Inflammatory macrophage treated with lipopolysaccharide for 4 hours (primary cell): ENCODE measurements at places on chromosomes 2 and 18.

DNA sequence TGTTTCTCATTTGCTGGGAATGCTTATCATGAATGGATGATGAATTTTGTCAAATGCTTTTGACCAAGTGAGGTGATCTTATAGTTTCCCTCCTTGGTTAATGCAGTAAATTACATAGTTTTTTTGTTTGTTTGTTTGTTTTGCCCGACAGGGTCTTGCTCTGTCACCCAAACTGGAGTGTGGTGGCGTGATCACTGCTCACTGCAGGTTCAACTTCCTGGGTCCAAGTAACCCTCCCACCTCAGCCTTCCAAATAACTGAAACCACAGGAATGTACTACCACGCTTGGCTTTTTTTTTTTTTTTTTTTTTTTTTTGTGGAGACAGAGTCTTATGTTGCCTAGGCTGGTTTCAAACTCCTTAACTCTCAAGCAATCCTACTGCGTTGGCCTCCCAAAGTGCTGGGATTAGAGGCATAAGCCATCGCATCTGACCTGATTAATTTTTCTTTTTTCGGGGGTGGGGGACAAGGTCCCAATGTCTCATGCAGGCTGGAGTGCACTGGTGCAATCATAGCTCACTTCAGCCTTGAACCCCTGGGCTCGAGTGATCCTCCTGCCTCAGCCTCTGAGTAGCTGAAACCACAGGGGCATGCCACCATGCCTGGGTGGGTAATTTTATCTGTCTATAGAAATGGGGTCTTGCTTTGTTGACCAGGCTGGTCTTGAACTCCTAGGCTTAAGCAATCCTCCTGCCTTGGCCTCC lies 48.6 kb downstream of the SMAD2 start:
- DNase-seq: no peak

DNA sequence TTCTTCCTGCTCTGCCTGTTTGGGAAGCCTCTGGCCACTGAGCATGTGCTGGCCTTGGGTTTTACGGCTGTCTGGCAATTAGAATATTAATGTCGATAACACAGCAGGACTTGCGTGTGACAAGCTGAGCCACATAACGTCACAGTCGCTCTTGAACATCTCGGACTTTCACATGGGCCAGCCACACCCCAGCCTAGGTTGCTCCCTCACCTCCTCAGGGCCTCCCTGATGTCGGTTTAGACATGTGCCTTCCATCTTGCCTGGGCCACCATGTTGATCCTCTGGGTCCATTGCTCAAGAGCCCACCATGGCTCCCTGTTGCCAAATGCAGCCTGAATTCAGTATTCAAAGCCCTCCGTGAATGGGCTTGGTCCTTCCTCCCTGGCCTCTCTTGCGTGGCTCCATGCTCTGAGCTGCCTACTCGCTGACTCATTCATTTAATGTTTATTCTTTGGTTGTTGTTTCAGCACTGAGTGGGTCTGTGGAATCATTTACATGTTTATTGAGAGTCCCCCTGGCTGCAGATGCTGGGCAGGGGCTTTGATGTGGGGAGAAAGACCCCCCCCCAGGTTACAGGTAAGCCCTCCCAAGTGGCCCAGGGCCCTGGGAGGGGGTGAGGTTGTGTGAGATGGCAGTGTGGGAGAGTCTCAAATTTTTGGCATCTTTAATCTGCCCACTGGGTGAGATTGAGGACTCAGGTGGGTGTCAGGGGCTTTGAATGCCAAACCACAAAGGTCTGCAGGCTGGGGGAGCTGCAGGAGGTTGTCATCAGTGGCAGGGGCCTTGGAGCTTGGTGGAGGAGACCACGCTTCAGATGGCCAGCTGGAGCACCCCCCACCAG lies 62.0 kb downstream of the ODC1 start:
- DNase-seq: peak; percentile 60

DNA sequence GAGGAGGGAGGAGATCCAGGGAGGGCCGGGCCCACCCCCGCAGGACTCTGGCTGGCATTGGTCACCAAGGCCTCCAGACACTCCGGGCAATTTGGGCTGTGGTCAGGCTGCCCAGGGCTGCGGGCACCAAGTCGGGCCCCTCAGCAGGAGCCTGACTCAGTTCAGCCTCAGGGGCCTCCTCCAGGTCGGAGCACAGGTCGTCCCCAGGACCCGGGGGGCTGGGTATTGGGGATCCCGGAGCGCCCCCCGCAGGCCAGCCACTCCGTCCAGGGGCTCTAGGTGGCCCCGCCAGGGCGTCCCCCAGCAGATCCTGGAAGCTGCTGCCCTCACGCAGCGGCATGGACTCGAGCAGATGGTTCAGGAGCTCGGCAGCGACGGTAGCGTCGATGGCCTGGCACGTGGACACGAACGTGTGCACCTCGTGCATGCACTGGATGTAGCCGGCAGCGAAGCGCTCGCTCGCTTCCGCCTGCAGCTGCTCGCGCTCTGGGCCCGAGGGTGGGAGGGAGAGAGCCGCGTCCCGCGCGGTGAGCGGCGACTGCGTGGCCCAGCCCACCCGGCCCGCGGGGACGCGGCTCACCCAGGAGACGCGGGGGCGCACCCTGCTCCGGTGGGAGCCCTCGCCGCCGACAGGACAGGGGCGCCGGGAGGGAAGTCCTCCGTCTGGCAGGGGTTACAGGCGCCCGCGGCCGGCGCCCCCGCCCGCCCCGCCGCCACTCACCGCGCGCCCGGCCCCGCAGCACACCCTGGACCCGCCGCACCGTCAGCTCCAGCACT lies 884 bp downstream of the HES6 start:
- peak; percentile 37 for DNase-seq

DNA sequence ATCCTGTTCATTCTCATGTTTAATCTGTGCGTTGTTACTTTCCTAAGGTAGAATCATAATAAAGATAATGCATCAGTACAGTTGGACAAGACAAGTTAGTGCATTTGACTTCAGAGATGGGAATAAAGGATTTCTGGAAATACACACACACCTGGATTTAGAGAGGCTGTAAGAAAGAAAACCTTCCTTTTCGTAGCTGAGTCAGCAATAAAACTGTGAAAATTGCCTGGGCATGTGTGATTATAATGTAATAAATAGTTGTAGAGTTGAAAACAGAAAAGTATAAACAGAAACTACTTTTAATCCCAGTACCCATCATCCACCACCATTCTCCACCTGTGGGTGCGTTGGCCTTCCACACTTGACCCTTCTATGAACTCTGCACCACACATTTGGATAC lies 15.4 kb downstream of the CFAP53 start:
- no peak for DNase-seq

GRCh38 chr2:39301352-39301751 lies 57.6 kb upstream of the CDKL4 start:
- no peak for DNase-seq

DNA sequence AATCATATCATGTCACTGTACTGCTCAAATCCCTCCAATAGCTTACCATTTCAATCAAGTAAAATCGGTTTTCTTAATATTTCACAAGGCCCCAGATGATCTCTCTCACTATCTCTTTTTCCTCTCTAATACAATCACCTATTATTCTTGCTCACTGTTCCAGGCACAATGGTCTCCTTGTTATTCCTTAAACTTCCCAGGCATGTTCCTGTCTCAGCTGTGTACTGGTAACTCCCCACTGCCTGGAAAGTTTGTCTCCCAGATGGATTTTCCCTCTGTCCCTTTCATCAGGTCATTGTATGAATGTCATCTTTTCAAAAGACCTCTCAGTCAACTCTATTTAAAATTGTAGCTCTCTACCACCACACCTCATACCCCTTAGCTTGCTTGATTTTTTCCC lies 30.7 kb upstream of the FANCL start:
- DNase-seq: no peak

DNA sequence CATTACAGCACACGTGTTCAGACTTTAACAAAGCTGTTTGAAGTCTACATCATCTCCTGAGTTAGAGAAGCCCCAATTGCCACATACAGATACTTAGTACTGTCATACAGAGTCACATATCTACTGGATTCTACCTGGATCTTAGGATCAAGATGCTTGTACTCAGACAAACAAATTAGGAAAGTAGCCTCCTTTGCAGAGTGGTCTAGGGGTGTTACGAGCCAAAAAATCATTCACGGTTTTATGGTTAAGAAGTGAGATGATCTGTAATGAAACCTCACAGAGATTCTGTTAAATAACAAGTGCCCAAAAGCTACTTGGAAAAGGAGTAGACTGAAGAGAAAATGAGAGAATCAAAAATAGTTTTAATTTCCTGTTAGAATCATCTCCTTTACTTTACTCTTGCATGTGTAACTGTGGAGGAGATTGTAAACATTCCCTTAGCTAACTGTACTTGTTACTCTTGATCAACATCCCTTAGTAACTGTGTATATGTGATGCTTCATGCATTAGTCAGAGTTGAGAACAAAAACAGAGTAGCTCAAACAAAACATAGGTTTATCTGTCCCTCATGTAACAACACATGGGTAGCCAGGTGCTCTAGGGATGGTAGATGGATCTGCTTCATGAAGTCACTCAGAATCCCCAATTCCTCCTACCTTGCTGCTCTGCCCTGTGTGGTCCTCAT lies 16.4 kb upstream of the IL1RL1 start:
- no peak for DNase-seq

DNA sequence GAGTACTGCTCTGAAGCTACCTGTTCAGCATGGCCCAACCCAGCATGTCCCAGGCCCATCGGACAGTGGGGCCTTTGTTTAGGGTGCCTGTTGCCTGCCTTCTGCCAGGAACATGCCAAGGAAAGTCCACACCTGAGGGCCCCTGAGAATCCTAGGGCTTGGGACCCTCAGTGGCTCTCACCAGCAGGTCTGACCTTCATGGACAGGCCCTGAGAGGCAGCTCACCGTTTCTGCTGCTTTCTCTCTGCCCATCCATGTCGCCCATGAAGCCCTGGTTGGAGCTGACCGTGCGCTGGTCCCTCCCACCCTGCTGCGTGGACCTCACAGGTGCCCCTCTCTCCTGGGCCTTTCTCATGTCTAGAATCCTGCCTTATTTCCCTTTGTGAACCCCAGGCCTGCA lies 124.0 kb downstream of the GBX2 start:
- no peak for DNase-seq

DNA sequence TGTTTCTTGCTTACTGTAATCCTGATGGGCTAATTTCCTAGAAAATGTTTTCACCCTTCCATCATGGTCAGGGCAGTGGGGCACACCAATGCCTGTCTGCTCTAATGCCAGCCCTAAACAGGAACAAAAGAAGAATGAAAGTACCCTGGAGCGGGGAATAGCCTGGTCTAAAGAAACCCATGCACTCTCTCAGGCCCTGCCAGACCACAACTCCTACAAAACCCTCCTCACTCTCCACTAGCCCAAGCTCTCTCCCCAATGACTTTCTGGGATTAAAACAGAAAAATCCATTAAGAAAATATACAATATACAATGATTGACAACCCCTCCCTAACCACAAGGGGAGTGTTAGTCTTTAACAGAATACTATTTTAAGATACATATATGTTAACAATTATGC lies 67.6 kb downstream of the AAK1 start:
- DNase-seq: no peak
